ENCODE measurements at places on chromosomes 6 and 20. TPM values are rescaled to one million over a fixed set of nuclear protein-coding genes. Genes with fewer than 3 reads are reported as not detected.

Gene TFAP2D
- not detected for total RNA-seq

- DNase-seq: no peak
- H3K36me3 ChIP-seq: no peaks in the 10 kb centered on the region
- H3K27me3 ChIP-seq: no peaks in the 10 kb centered on the region
- no peak overlapping the region for H3K27ac ChIP-seq
Observed at GRCh38 chr6:130783416-130784107, 43.6 kb upstream of the SMLR1 start.

GRCh38 chr20:54335299-54335698 lies 127.4 kb downstream of the PFDN4 start:
- DNase-seq: no peak
- no peaks in the 10 kb centered on the region for H3K4me1 ChIP-seq
- H3K36me3 ChIP-seq: no peaks in the 10 kb centered on the region
- H3K27ac ChIP-seq: no peak overlapping the region

Gene CRISP2
- total RNA-seq: 0.57 TPM

Gene IL17F
- total RNA-seq: 1.4 TPM

Gene SIRPB2
- total RNA-seq: 1.2 TPM

DNA sequence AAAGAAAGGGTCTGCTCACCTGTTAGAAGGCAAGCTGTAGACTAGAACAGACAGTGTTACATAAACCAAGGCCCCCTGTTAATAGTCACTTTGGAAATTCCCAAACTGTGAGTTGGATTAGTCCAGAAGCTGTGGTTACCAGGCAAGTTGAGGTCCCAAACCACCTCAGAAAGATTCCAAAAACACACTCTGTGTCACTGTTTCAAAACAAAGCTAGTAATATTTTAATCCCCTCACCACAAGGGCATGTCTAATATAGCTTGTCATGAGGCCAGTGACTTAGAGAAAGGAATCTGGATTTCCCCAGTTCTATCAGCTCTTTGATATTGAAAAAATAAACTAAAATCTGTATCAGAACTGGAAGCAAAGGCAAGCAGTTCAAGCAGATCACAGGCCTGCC lies 244.6 kb downstream of the HAO1 start:
- H3K4me1 ChIP-seq: no peaks in the 10 kb centered on the region
- no peaks in the 10 kb centered on the region for H3K27me3 ChIP-seq

GRCh38 chr6:168219804-168220203 lies 99.8 kb downstream of the DACT2 start:
- H3K4me3 ChIP-seq: no peak overlapping the region
- H3K4me1 ChIP-seq: no peaks in the 10 kb centered on the region
- no peaks in the 10 kb centered on the region for H3K36me3 ChIP-seq
- no peak for DNase-seq
- no peak overlapping the region for H3K27ac ChIP-seq
- H3K27me3 ChIP-seq: no peaks in the 10 kb centered on the region

Gene TINAG
- total RNA-seq: not detected

DNA sequence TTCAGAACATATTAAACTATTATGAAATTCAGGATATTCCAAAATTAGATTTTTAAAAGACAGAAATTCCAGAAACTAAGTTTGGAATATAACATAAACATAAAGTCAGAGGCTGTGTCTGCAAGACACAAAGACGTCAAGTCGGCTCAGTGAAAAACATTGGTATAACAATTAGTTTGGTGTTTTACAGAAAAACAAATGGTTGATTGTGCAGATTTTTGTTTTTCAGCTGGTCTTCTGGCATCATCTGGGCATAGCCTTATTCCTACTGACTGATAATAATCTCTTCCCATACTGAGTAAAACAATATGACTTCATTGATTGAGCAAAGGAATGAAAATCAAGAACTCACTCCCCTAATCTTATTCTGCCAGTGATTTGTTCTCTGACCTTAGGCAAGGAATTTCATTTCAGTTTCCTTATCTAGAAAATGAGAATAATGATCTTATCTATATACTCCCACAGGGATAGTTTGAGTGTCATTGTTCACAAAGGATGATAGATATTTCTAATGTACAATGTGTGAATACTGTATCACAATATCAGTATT lies 84.3 kb downstream of the FRK start:
- H3K27ac ChIP-seq: no peak overlapping the region
- H3K36me3 ChIP-seq: no peaks in the 10 kb centered on the region
- no peaks in the 10 kb centered on the region for H3K27me3 ChIP-seq
- H3K4me3 ChIP-seq: no peak overlapping the region
- H3K4me1 ChIP-seq: no peaks in the 10 kb centered on the region

DNA sequence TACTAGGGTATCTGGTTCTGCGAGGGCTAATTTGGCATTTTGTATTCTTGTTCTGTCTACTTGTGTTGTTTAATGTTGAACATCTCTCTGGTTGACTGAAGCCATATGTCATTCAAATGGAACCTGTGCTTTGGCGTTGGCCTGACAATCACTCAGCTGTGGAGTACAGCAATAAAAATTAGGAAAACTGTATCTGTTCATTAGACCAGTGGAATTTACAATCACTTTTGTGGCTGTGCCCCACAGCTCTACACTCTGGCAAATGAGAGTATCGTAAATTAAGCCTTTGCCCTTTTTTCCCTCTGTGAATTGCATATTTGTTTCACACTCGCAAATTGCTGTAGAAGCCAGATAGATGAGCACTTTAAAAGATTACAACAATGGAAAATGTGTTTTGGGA lies 102.0 kb downstream of the ARID1B start:
- no peak overlapping the region for H3K4me3 ChIP-seq
- H3K27me3 ChIP-seq: no peaks in the 10 kb centered on the region
- no peaks in the 10 kb centered on the region for H3K36me3 ChIP-seq

DNA sequence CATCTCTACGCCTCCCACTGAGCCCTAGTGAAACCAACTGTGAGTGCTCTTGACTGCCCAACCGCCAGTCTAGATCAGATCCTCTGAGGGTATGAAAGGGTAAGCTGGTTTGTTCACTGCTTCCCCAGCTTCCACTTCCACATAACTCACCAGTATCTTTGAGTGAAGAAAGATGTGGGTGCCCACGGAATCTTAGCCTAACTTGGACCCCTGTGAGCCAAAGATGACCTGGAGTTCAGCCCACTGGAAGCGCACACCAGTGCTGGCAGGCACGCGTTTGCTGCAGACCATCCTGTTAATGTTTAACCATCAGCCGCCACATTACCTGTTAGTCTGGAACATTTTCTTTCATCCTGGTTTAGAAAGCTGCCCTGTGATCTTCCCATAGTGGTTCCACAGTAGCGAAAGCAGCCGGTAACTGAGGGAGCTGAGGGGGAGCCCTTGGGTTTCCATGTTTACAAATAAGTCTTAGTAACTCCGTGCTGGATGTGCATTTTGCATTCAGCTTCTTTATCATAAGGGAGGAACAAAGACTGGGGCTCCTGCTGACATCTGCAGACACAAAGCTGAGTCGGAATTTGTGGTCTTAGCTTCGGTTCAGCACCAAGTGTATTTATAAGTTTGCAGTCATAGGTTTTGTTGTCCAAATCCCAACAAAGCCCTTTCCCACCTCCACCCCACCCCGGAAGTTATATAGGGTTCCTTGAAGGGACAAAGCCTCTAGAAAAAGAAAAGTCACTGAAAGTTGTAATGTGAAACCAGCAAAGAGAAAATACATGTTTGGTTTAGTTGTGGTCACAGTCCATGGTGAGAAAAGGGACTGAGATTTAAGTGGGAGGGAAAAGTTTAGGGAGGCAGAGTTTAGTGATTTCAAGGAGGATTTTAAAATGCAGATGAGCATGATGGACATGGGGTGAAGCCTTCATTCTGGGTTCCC lies 71.0 kb downstream of the SSR1 start:
- H3K4me1 ChIP-seq: peaks cover 11% of the 10 kb centered on the region
- no peak for DNase-seq

Gene ZBTB12
- 0.95 TPM for total RNA-seq

Gene RNGTT
- 22.3 TPM for total RNA-seq

- H3K36me3 ChIP-seq: no peaks in the 10 kb centered on the region
- H3K27ac ChIP-seq: no peak overlapping the region
- H3K4me3 ChIP-seq: no peak overlapping the region
- DNase-seq: no peak
- no peaks in the 10 kb centered on the region for H3K27me3 ChIP-seq
- no peaks in the 10 kb centered on the region for H3K4me1 ChIP-seq
Observed at GRCh38 chr6:138397128-138398122, 6.6 kb upstream of the HEBP2 start.

Gene KCNK16
- total RNA-seq: not detected

DNA sequence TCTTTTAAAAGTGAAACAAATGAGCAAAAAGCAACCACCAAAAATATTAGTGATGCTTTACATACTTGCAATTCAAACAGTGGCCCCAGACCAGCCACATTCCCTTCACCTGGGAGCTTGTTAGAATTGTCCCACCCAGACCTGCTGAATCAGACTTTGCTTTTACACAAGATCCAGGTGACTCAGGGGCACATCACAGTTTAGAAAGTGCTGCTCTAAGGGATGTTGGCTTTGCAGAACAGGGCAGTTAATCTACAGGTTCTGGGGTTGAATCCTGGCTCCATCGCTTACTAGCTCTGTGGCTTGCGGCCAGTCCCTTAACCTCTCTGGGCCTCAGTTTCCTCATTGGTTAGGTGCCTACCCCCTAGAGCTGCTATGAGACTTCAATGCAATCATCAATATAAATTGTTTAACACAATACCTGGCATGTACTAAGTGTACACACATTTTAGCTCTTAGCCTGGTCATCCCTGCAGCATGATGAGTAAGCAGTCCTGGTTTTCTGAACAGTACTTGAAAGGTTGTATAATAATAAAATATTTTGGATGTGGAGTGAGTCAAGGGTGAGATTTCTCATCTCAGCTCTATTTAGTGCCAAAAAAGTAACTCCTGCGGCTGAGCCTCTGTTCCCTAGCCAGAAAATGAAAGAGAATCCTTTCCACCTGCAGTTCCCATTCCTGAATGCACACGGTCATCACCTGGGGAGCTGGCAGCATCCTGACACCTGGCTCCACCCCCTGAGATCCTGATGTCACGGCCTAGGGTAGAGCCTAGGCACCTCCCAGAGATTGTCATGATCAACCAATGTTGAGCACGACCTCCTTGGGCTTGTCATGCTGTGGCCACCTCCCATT lies 162.7 kb downstream of the ANKRD60 start:
- no peak overlapping the region for H3K27ac ChIP-seq
- H3K4me3 ChIP-seq: no peak overlapping the region
- DNase-seq: no peak
- no peaks in the 10 kb centered on the region for H3K36me3 ChIP-seq
- H3K27me3 ChIP-seq: no peaks in the 10 kb centered on the region
- no peaks in the 10 kb centered on the region for H3K4me1 ChIP-seq

- no peak for DNase-seq
- no peaks in the 10 kb centered on the region for H3K27me3 ChIP-seq
Observed at GRCh38 chr6:30207619-30208295, 5.4 kb downstream of the TRIM26 start.

Gene POM121L2
- not detected for total RNA-seq

Gene GRIK2
- not detected for total RNA-seq

DNA sequence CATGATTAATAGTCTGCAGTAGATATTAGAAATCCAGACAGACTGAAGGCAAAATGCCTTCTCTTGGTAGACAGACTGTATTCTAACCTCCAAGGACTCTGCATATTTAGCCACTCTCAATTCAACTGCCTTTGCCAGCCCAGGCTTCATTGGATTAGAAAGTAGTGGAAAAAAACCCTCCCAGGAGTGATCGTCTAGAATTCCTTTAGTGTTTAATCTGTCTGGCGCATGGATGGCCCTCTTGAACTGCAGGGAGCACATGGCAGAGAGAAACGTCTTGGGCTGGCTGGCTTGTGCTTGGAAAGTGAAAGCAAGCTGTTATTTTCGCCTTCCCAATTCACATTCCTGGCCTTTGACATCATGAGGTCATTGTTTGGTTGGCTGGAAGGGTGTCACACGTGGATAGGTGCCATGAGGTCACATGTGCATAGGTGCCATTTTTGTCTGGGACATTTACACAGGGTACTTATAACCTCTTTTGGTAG lies 30.9 kb upstream of the NEDD9 start:
- no peaks in the 10 kb centered on the region for H3K4me1 ChIP-seq
- DNase-seq: no peak
- H3K27me3 ChIP-seq: no peaks in the 10 kb centered on the region
- no peaks in the 10 kb centered on the region for H3K36me3 ChIP-seq
- peak overlapping the region; percentile 9 for H3K27ac ChIP-seq

Gene PABPC1L
- 18.5 TPM for total RNA-seq

- H3K4me1 ChIP-seq: no peaks in the 10 kb centered on the region
- H3K4me3 ChIP-seq: no peak overlapping the region
- peak; percentile 6 for DNase-seq
- no peak overlapping the region for H3K27ac ChIP-seq
- H3K27me3 ChIP-seq: no peaks in the 10 kb centered on the region
Observed at GRCh38 chr6:89610149-89610642, 28.4 kb downstream of the LYRM2 start.

- H3K4me1 ChIP-seq: no peaks in the 10 kb centered on the region
- no peaks in the 10 kb centered on the region for H3K36me3 ChIP-seq
Observed at GRCh38 chr6:95784869-95785268, 207.5 kb downstream of the MANEA start.

Gene DTD1
- 27.3 TPM for total RNA-seq

GRCh38 chr20:32520927-32521203 lies 64.3 kb downstream of the NOL4L start:
- no peak overlapping the region for H3K27ac ChIP-seq
- H3K4me1 ChIP-seq: peaks cover 15% of the 10 kb centered on the region
- no peaks in the 10 kb centered on the region for H3K36me3 ChIP-seq
- H3K4me3 ChIP-seq: no peak overlapping the region
- H3K27me3 ChIP-seq: no peaks in the 10 kb centered on the region

Gene REM1
- total RNA-seq: 1.3 TPM

GRCh38 chr6:37289931-37290330 lies 32.0 kb upstream of the TMEM217 start:
- no peaks in the 10 kb centered on the region for H3K4me1 ChIP-seq
- H3K4me3 ChIP-seq: no peak overlapping the region
- DNase-seq: no peak
- no peak overlapping the region for H3K27ac ChIP-seq

DNA sequence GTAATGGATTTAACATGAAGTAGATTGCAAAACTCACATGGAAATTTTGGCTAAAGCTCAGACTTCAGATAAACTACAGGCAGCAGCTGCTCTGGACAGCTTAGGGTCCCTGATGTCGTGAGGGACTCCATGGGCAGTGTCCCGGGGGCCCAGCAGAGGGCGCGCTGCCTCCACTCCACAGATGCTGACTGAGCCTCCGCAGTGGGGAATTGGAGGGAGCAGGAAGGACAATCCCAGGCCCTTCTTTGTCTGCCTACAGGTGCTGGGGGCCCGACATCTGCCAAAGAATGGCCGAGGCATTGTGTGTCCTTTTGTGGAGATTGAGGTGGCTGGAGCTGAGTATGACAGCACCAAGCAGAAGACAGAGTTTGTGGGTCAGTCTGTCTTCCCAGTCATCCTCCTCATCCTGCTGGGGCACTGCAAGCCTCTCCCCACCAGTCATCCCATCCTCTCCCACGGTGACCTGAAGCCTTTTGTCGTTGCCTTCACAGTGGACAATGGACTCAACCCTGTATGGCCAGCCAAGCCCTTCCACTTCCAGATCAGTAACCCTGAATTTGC lies 35.9 kb downstream of the PLCG1 start:
- DNase-seq: no peak
- H3K4me3 ChIP-seq: no peak overlapping the region
- H3K36me3 ChIP-seq: peaks cover 5% of the 10 kb centered on the region
- peaks cover 22% of the 10 kb centered on the region for H3K4me1 ChIP-seq

GRCh38 chr6:19849755-19850154 lies 12.6 kb downstream of the ID4 start:
- no peaks in the 10 kb centered on the region for H3K27me3 ChIP-seq
- H3K4me1 ChIP-seq: peaks cover 13% of the 10 kb centered on the region
- H3K4me3 ChIP-seq: no peak overlapping the region
- DNase-seq: no peak
- H3K27ac ChIP-seq: no peak overlapping the region
